T-cell (primary cell): ENCODE measurements at places on chromosomes 13 and 19. TPM values are rescaled to one million over a fixed set of nuclear protein-coding genes. Genes with fewer than 3 reads are reported as not detected.
A peak's percentile ranks its signal among the peaks of the same experiment; 100 is the strongest.

DNA sequence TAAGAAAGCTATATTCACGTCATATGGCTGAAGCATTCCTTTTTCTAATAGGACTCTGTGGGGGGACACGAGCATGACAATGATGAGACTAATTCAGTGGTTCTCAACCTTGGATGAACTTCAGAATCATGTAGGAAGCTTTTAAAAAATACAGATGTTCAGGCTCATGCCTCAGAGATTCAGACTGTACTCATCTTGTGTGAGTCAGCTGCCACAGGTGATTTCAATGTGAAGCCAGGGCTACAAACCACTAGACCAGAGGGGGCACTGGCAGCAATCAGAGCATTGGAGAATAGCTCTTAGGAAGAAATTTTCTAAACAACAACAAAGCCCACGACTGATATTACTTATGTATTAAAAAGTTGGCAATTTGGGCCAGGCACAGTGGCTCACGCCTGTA is 91.7 kb downstream of the SERP2 start:
- H3K36me3 ChIP-seq: no peaks in the 10 kb centered on the region
- H3K4me3 ChIP-seq: no peak overlapping the region
- H3K27me3 ChIP-seq: no peaks in the 10 kb centered on the region
- no peak for DNase-seq
- no peak overlapping the region for H3K27ac ChIP-seq

- no peaks in the 10 kb centered on the region for H3K36me3 ChIP-seq
- no peak overlapping the region for H3K27ac ChIP-seq
- H3K27me3 ChIP-seq: no peaks in the 10 kb centered on the region
- no peak overlapping the region for H3K4me3 ChIP-seq
- no peak for DNase-seq
Measured at GRCh38 chr13:25762795-25763377, 288.9 kb downstream of the SHISA2 start.

GRCh38 chr13:77584106-77584505 is 48.6 kb downstream of the SCEL start:
- no peaks in the 10 kb centered on the region for H3K27me3 ChIP-seq
- no peak overlapping the region for H3K4me3 ChIP-seq
- no peak overlapping the region for H3K27ac ChIP-seq
- no peak for DNase-seq
- no peaks in the 10 kb centered on the region for H3K36me3 ChIP-seq
- no peaks in the 10 kb centered on the region for H3K4me1 ChIP-seq

- no peak for DNase-seq
- peaks cover 2% of the 10 kb centered on the region for H3K27me3 ChIP-seq
- H3K4me1 ChIP-seq: no peaks in the 10 kb centered on the region
- no peaks in the 10 kb centered on the region for H3K36me3 ChIP-seq
Measured at GRCh38 chr13:51542346-51543242, 41.7 kb upstream of the WDFY2 start.

DNA sequence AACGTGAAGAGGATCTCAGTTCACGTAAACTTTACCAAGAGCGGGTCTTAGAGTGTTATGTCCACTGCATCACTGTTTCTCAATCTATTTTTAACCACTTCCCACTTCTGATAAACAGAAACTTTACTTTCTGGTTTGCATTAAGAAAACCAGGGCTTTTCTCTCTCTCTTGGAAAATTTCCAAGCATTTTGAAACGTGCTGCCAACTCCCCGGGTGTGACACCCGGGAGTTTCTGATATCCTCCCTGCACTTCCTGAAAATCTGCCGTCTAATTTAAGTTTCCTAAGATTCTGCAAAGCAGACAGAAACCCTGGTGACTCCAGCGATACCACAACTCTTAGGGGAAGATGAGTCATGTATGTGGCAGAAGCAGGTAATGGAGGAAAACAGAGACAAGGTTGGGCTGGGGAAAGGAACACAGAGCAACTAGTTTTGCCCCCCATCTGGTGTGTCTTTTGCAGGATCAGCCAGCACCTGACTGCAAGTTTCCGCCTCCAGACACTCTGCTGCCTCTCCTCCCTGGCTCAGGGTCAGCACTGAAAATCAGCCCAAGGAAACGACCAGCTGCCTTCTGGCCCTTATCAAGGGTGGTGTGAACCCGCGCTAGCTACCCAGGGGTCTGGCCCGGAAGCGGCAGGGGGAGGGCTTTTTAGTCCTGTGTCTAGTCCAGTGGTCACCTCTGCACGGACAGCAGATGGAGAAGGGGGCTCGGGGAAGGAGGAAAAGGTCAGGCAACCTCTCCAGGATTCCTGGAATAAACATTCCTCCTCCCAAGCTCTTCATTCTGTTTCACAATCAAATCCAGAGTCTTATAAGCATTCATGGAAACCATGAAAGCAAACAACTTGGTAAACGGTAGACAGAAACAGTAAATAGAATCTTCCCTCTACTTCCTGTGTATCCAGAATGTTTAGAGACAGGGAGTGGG is 11.3 kb upstream of the FFAR2 start:
- no peak overlapping the region for H3K27ac ChIP-seq
- no peak for DNase-seq
- H3K4me3 ChIP-seq: no peak overlapping the region
- H3K27me3 ChIP-seq: peaks cover 2% of the 10 kb centered on the region
- H3K4me1 ChIP-seq: peaks cover 13% of the 10 kb centered on the region

GRCh38 chr13:112068540-112069060 is 1.7 kb downstream of the SOX1 start:
- H3K4me3 ChIP-seq: peak overlapping the region; percentile 20
- H3K27me3 ChIP-seq: peaks cover 18% of the 10 kb centered on the region
- H3K4me1 ChIP-seq: peaks cover 18% of the 10 kb centered on the region
- no peaks in the 10 kb centered on the region for H3K36me3 ChIP-seq
- DNase-seq: no peak
- H3K27ac ChIP-seq: no peak overlapping the region

DNA sequence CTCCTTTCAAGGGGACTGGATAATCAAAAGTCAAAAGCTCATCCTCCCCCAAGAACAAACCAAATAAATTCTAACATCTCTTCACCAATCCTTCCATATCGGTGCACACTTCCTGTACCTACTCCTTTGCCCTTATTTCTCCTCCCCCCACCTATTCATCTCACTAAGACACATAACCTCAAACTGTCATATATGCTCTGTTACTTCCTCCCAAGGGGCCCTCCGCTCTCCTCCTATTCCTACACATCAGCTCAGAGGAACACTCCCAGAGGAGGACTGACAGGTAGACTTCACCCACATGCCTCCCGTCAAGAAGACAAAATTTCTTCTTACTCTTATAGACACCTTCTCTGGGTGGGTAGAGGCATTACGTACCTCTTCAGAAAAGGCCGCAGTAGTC is 48.1 kb downstream of the ZNF93 start:
- H3K27me3 ChIP-seq: no peaks in the 10 kb centered on the region
- no peaks in the 10 kb centered on the region for H3K4me1 ChIP-seq
- no peak overlapping the region for H3K4me3 ChIP-seq
- H3K36me3 ChIP-seq: no peaks in the 10 kb centered on the region
- no peak for DNase-seq

DNA sequence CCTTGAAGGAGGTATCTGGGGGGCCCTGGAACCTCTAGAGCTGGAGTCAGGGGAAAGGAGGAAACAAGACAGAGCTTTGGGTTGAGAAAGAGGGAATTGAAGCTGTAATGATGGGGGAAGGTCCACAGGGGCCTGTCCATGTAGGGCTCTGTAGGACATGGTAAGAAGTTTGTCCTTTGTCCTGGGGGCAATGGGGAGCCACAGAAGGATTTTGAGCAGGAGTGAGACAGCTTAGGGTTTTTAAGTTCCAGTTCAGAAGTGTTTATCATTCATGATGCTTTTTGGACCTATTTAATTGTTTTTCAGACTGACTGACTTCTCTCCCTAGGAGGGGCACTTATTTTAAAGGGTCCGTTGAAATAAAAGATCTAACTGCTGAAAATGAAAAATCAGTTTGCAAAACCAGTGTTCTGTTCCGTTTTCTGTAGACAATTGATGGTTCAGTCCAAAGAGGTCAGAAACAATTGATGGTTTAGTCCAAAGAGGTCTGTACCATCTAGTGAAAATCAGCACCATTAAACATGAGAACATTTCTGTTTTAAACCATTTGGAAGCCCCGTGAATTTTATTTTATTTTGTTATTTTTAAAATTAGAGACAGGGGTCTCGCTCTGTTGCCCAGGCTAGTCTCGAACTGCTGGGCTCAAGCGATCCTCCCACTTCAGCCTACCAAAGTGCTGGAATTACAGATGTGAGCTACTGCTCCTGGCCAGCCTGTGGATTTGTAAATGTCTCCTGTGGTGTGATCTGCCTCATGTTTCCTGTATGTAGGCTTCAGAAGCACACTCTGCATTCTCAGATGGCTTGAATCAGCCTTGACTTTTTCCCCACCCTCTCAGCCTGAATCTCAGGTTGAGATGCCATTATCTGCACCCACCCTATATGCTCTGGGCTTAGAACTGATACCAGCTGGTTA is 8.4 kb downstream of the PLD3 start:
- no peak overlapping the region for H3K4me3 ChIP-seq
- no peaks in the 10 kb centered on the region for H3K27me3 ChIP-seq
- H3K27ac ChIP-seq: no peak overlapping the region
- DNase-seq: no peak
- H3K36me3 ChIP-seq: peaks cover 6% of the 10 kb centered on the region

DNA sequence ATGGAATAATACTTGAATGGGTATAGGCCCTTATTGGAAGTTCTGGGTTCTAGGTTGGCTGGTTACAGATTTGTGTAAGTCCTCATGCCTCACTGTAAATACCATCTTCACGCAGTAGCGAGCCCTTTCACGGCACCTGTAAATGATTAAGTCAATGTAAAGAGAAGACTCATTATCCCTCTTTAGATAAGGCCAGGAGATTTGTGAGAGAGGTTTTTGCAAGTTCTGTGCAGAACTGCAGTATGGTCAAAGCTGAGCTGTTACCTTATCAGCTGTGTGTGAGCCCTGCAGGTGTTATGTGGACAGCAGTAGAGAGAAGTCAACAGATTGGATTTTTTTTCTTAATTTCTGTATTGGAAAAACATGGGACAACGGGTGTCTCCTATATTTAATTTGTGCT is 141.6 kb downstream of the SHISA2 start:
- no peaks in the 10 kb centered on the region for H3K36me3 ChIP-seq
- H3K27me3 ChIP-seq: no peaks in the 10 kb centered on the region
- peaks cover 12% of the 10 kb centered on the region for H3K4me1 ChIP-seq
- H3K27ac ChIP-seq: no peak overlapping the region

GRCh38 chr19:2840794-2841791 is at the start of gene ZNF555:
Gene ZNF555, plus strand, starts transcription at chr19:2841475. Its CDS starts 98 bp downstream, at chr19:2841573.
- H3K4me3 ChIP-seq: peak within 1 kb of the TSS; percentile 80
- H3K27me3 ChIP-seq: no peaks in the 10 kb centered on the region
- peak within 1 kb of the TSS; percentile 74 for H3K27ac ChIP-seq
- peak; percentile 98 for DNase-seq
- H3K4me1 ChIP-seq: peaks cover 2% of the 10 kb centered on the region

DNA sequence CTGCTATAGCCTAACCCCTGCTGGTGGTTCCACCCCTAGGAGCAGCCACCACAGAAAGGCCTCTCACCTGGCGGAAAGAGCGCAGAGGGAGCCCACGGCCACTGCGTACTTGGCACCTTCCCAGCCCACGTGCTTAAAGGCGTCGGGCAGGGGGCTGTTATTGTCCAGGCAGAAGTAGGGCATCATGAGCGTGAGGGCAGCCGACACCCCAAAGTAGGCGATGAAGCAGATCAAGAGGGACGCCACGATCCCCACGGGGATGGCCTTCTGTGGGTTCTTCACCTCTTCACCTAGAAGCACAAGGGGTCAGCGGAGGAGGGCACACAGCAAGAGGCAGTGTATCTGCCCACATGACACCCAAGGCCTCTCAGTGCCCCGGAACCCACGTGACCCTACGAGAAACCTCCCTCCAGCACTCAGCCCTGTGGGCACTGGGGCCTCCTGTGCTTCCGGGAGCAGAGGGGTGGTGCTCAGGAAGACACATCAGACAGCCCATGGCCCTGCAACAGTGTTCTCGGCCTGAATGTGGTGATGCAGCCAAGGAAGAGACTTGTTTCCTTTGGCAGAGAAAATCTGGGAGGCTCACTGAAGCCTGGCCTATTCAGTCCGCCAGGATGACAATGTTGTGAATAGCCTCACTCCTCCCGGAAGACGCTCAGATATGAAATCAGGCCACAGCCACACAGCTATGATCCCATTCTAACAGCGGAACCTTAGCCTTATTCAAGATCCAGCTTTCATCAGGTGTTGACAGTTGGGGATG is 72.1 kb downstream of the SLC7A1 start:
- H3K27me3 ChIP-seq: no peaks in the 10 kb centered on the region
- peaks cover 67% of the 10 kb centered on the region for H3K36me3 ChIP-seq
- no peak overlapping the region for H3K27ac ChIP-seq
- DNase-seq: no peak
- no peak overlapping the region for H3K4me3 ChIP-seq

DNA sequence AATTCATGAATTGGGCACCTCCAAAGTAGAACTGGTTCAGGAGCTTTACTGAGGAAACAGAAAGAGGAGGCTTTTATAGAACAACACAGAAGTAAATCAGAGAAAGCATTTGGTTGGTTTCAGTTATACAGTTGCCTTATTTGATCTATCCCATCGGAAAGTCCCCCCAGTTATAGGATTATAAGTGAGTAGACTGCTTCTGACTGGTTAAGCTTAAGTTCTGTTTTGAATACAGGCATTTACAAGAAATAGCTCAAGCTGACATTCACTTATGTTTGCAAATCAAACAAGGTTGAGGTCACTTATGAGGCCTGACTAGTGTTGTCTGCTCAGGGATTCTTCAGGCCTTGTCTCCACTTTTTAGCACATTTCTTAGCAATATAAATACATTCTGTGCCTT is 857.4 kb downstream of the EFNB2 start:
- no peaks in the 10 kb centered on the region for H3K36me3 ChIP-seq
- H3K27me3 ChIP-seq: no peaks in the 10 kb centered on the region
- H3K4me3 ChIP-seq: no peak overlapping the region
- no peak overlapping the region for H3K27ac ChIP-seq
- no peaks in the 10 kb centered on the region for H3K4me1 ChIP-seq

GRCh38 chr13:112782429-112783010 is 92.7 kb downstream of the ATP11A start:
- no peaks in the 10 kb centered on the region for H3K27me3 ChIP-seq
- no peak overlapping the region for H3K27ac ChIP-seq
- H3K36me3 ChIP-seq: peaks cover 2% of the 10 kb centered on the region
- H3K4me3 ChIP-seq: no peak overlapping the region
- H3K4me1 ChIP-seq: peaks cover 2% of the 10 kb centered on the region

GRCh38 chr13:35693134-35693784 is 216.8 kb upstream of the MAB21L1 start:
- H3K4me3 ChIP-seq: no peak overlapping the region
- no peaks in the 10 kb centered on the region for H3K27me3 ChIP-seq
- no peak for DNase-seq
- no peaks in the 10 kb centered on the region for H3K36me3 ChIP-seq

GRCh38 chr19:435707-436412 is 25.0 kb downstream of the SHC2 start:
- DNase-seq: no peak
- H3K27ac ChIP-seq: no peak overlapping the region
- no peaks in the 10 kb centered on the region for H3K36me3 ChIP-seq
- no peak overlapping the region for H3K4me3 ChIP-seq

Gene KLK2
- total RNA-seq: not detected

Gene NMRK2
- not detected for total RNA-seq

Gene CLEC4M
- not detected for total RNA-seq

Gene ZNF260
- total RNA-seq: 9.7 TPM

Gene ZNF160
- total RNA-seq: 56.4 TPM

Gene ZNF98
- total RNA-seq: not detected

Gene PSG11
- not detected for total RNA-seq

Gene CEACAM4
- 0.83 TPM for total RNA-seq

Gene SULT2A1
- total RNA-seq: 0.44 TPM

Gene ZNF507
- total RNA-seq: 35.4 TPM

Gene NUDT19
- total RNA-seq: 9.6 TPM
